ENCODE measurements at places on chromosomes 12 and 14. TPM values are rescaled to one million over a fixed set of nuclear protein-coding genes. Genes with fewer than 3 reads are reported as not detected.

GALNT16 gene
- total RNA-seq, result 6.3 TPM

LRFN5 gene
- total RNA-seq, result 5.4 TPM

WNT1 gene
- not detected for total RNA-seq

IQSEC3 gene
- total RNA-seq, result 3.6 TPM

RPL10L gene
- total RNA-seq, result not detected

SLC39A5 gene
- 0.25 TPM for total RNA-seq

POTEG gene
- total RNA-seq, result not detected

LUM gene
- not detected for total RNA-seq

CPM gene
- 1.1 TPM for total RNA-seq

NUDT14 gene
- 33.6 TPM for total RNA-seq

KRT6A gene
- total RNA-seq, result not detected

GRCh38 chr14:72888192-72888591 lies 5.7 kb downstream of the DPF3 start:
- DNase-seq, result no peak
- no peak overlapping the region for H3K27ac ChIP-seq
- no peak overlapping the region for H3K4me3 ChIP-seq
- H3K4me1 ChIP-seq, result peaks cover 17% of the 10 kb centered on the region
- H3K27me3 ChIP-seq, result peaks cover 27% of the 10 kb centered on the region

GRCh38 chr14:30803185-30803584 lies 71.2 kb upstream of the COCH start:
- no peak overlapping the region for H3K4me3 ChIP-seq
- no peaks in the 10 kb centered on the region for H3K36me3 ChIP-seq
- H3K27me3 ChIP-seq, result no peaks in the 10 kb centered on the region
- no peak for DNase-seq
- H3K4me1 ChIP-seq, result no peaks in the 10 kb centered on the region
- no peak overlapping the region for H3K27ac ChIP-seq

DNA sequence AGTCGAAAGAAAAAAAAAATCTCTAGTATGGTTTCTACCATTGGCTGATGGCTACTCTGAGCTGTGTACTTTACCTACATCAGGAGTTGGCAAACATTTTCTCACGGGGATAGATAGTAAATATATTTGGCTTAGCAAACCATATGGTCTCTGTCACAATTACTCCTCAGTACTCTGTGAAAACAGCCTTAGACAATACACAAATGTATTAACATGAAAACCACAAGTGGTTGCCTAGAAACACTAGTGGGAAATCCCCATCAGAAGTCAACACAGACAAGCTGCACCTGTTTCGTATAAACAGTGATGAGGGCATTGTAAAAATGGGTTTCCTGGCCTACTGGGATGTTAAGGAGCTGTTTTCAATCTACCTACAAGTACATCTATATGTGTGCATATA lies 84.6 kb upstream of the NAV3 start:
- no peak overlapping the region for H3K27ac ChIP-seq
- no peak overlapping the region for H3K4me3 ChIP-seq
- no peaks in the 10 kb centered on the region for H3K27me3 ChIP-seq

- no peaks in the 10 kb centered on the region for H3K4me1 ChIP-seq
- H3K36me3 ChIP-seq, result no peaks in the 10 kb centered on the region
- DNase-seq, result no peak
- no peak overlapping the region for H3K4me3 ChIP-seq
- H3K27ac ChIP-seq, result no peak overlapping the region
Measured at GRCh38 chr14:52299692-52300278, 14.3 kb upstream of the PTGER2 start.

- no peak overlapping the region for H3K4me3 ChIP-seq
- H3K36me3 ChIP-seq, result no peaks in the 10 kb centered on the region
- no peak for DNase-seq
- H3K27ac ChIP-seq, result no peak overlapping the region
Measured at GRCh38 chr14:51295646-51296263, 55.7 kb downstream of the TMX1 start.

GRCh38 chr14:63510538-63510937 lies 32.6 kb downstream of the PPP2R5E start:
- H3K27ac ChIP-seq, result no peak overlapping the region
- no peak overlapping the region for H3K4me3 ChIP-seq
- H3K27me3 ChIP-seq, result no peaks in the 10 kb centered on the region
- DNase-seq, result no peak
- H3K4me1 ChIP-seq, result peaks cover 4% of the 10 kb centered on the region

DNA sequence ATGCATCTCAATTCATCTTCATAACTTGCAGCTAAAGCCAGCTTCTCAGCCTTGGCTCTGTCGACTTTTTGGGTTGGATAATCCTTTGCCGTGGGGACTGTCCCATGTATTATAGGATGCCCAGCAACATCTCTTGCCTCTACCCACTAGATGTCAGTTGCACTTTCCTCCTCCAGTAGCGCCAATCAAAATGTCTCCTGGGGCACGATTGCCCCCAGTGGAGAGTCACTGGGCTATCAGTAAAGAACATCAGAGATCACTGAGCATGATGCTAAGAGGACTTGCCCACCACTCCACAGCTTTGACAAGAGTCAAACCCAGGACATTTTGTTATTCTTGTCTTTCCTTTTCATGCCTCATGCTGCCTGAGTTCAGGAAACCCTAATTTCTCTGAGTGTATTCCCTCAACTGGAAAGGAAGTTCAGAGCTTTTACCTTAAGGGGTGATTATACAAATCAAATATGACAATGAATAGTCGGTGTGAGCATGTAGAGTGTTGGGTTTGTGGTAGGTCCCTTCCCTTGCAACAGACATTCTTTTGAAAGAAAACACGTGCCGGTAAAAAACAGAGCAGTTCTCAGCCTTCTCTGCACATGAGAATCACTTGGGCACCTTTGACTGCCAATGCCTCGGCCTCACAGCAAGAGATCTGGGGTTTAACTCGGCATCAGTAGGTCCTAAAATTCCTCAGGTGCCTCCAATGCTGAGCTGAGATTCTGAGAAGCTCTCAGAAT lies 980.6 kb downstream of the VRK1 start:
- no peak for DNase-seq
- no peaks in the 10 kb centered on the region for H3K36me3 ChIP-seq
- H3K4me1 ChIP-seq, result no peaks in the 10 kb centered on the region
- H3K27me3 ChIP-seq, result no peaks in the 10 kb centered on the region
- no peak overlapping the region for H3K4me3 ChIP-seq
- H3K27ac ChIP-seq, result no peak overlapping the region

DNA sequence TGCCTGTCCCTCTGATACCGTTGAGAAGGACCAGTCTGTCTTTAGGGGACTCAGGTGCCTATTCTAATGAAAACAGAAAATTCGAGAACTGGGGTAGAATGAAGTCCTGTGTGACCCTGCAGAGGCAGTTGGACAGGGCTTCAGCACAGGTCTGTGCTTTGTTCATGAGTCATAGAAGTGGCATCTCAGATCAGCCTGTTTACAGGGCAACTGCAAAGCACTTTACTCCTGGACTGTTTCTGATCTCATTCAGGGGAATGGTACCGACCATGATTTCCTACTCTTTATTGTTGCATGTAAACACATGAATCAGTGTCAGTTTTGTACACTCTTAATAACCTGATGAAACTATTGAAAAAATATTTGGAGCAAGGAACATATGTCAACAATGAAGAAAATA lies 1517.0 kb downstream of the AACS start:
- H3K27ac ChIP-seq, result no peak overlapping the region
- H3K4me3 ChIP-seq, result no peak overlapping the region
- H3K36me3 ChIP-seq, result no peaks in the 10 kb centered on the region

DNA sequence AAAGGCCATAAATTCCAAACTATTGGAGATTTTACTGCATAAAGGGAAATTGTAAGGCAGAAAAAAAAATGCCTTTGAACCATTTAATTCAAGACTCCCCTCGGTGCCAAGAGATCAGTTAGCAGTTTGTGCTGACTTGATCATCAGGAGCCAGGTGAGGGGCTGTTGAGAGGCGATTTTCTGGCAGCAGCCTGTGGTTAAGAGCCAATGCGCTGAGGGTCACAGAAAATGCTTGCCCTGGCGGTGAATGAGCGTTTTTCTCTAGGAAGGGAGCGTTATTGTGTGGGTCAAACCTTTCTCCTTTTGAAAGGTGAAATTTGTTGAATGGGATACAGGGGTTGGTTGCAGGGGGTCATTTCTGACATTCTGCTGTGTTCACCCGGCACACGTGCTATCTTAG lies 4.7 kb downstream of the SRRM4 start:
- no peak overlapping the region for H3K27ac ChIP-seq
- H3K36me3 ChIP-seq, result no peaks in the 10 kb centered on the region
- no peak overlapping the region for H3K4me3 ChIP-seq
- peaks cover 7% of the 10 kb centered on the region for H3K4me1 ChIP-seq
- H3K27me3 ChIP-seq, result peaks cover 23% of the 10 kb centered on the region
- DNase-seq, result no peak

- no peaks in the 10 kb centered on the region for H3K27me3 ChIP-seq
- H3K36me3 ChIP-seq, result no peaks in the 10 kb centered on the region
- DNase-seq, result no peak
- H3K4me1 ChIP-seq, result peaks cover 8% of the 10 kb centered on the region
- no peak overlapping the region for H3K27ac ChIP-seq
Measured at GRCh38 chr14:26394150-26394810, 203.6 kb downstream of the NOVA1 start.

DNA sequence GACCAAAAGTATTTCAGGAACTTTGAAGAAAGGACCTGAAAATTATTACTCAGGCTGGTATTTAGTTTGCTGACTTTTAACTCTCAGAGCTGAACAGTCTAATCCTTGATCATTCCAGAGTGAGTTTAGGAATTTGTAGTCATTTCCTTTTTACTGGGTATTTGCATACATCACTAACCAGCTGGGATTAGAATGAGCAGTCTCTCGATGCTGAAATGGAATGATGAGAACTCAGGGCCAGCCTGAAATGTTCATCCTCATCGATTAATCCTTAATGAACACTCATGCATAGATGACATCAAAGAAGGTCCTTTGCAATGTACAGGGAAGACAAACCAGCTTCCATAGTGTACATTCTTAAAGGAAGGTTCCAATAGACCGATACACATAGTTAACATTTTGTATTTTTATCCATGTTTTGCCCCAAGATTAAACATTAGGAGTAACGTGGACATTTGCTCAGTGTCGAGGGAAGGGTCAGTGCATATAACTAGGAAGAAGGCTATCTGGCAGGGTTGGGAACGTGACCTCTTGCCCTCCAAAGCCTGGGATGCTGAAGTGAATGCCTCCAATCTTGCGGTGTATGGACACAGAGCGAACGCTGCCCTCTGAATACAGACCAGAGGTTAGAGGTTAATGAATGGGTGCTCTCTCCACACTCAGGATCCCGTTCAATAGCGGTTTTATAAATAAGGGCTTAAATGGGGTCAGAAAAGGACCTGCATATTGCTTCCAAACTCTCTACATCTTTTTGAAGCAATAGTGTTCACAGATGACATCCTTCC lies 14.5 kb downstream of the FBXL14 start:
- H3K27me3 ChIP-seq, result peaks cover 6% of the 10 kb centered on the region
- no peak overlapping the region for H3K27ac ChIP-seq
- no peaks in the 10 kb centered on the region for H3K36me3 ChIP-seq
- no peaks in the 10 kb centered on the region for H3K4me1 ChIP-seq

DNA sequence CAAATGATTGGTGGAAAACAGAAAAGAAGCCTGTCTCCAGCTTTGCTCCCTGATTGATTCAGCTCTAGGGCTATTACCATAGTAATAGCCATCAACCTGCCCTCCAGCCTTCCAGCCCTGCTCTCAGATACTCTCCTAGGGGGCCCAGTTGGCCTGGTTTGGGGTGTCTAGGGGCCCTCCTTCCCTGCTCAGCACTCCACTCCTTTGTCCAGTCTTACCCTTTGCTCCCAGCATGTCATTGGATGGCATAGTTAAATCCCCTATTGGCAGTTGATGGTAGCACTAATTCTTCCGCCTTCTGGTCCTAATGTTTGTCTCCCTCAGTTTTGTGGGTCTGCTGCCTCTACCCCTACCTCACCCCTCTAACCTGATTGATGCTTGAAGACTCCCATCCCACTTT lies 175.4 kb upstream of the PELI2 start:
- no peaks in the 10 kb centered on the region for H3K27me3 ChIP-seq
- DNase-seq, result no peak
- H3K4me1 ChIP-seq, result no peaks in the 10 kb centered on the region
- H3K36me3 ChIP-seq, result no peaks in the 10 kb centered on the region

GRCh38 chr14:102717276-102717675 lies 60.0 kb upstream of the TRAF3 start:
- H3K4me1 ChIP-seq, result no peaks in the 10 kb centered on the region
- no peaks in the 10 kb centered on the region for H3K27me3 ChIP-seq

- no peak overlapping the region for H3K4me3 ChIP-seq
- peaks cover 20% of the 10 kb centered on the region for H3K36me3 ChIP-seq
- H3K27ac ChIP-seq, result no peak overlapping the region
- H3K4me1 ChIP-seq, result no peaks in the 10 kb centered on the region
- DNase-seq, result no peak
Measured at GRCh38 chr12:50715174-50715573, 48.7 kb upstream of the ATF1 start.

GRCh38 chr12:53187145-53187899 lies 6.6 kb upstream of the CSAD start:
- H3K36me3 ChIP-seq, result peaks cover 11% of the 10 kb centered on the region
- peaks cover 6% of the 10 kb centered on the region for H3K4me1 ChIP-seq
- no peak overlapping the region for H3K4me3 ChIP-seq
- H3K27me3 ChIP-seq, result peaks cover 4% of the 10 kb centered on the region

DNA sequence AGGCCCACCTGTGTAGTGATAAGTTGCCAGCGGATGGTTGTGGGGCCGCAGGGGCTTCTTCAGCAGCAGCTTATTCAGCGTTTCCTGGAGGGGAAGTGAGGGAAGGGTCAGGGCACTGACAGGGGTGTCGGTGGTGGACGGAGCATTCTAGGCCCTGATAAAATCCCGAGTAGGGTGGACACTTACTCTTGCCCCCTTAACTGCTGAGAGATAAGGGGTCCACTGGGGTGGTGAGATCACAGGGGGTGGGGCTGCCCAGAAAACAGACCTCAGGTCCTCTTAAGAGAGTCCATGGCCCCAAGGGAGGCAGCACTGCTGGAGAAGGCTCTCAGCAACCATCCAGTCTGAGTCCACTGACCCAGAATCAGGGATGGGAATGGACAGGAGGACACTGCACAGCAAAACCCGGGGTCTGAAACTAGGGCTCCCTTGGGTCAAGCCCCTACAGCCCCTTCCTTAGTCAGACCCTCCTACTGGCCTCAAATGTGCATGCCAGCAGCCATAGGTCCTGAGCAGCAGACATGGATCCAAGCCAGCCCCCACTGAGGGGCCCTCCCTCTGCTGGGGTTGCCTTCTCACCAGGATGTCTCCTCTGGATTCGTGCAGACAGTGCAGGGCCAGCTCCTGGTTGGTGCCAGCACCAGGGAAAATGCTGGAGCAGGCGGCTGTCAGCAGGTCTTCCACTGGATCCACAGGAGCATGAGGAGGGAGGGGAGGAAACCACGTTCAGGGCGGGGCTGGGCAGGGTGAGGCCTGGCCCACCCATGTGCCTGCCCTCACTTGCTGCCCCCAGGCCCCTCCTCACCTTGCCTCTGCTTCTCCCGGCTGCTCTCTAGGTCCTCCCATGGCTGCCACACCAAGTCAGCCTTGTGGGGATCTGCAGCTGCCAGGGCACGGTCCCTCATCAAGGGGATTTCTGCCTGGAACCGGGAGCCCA lies 12.1 kb upstream of the PNMA1 start:
- no peaks in the 10 kb centered on the region for H3K27me3 ChIP-seq
- H3K36me3 ChIP-seq, result peaks cover 6% of the 10 kb centered on the region
- H3K27ac ChIP-seq, result no peak overlapping the region
- no peak overlapping the region for H3K4me3 ChIP-seq
- DNase-seq, result no peak

Data from H1 (cell line).